ENCODE measurements at places on chromosomes 12 and 14.

DNA sequence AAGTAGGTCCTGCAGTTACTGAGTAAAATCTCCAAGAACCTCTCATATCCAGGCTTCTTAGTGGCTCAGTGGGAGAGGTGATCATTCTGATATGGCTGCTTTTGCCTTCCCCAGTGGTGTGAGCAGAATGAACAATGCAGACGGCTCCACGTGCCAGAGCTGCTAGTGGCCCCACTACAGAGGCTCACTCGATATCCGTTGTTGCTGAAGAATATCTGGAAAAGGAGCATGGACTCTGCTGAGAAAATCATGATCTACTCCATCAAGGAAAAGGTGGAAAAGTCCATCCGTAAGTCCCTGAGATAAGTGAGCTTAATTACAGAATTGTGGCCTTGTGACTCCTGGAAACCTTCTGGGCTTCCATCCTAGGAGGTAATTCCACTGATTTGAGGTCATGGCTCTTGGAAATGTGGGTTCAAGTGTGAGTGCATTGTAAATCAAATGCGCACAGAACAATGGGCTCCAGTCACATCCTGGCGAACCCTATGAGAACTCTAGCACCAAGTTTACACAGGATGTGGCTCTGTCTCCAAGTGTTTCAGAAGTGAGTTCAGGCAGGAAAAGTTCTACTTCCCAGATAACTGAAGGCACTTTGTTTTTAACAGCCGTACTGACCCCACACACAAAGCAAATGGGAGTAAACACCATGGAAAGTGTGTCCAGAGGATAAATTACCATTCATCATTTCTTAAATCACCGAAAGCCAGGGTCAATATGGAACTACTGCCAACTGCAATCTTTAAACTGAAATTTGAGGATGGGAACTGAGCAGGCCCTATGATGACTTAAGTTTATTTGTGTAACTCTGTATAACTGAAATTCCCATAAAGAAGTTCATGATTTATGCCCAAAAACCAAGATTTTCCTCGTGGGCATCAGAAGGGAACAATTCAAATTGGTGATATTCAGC lies 51.4 kb downstream of the PLEKHG7 start:
- DNase-seq = no peak

- DNase-seq = no peak
Observed at GRCh38 chr12:124682425-124683151, 115.2 kb upstream of the NCOR2 start.

DNA sequence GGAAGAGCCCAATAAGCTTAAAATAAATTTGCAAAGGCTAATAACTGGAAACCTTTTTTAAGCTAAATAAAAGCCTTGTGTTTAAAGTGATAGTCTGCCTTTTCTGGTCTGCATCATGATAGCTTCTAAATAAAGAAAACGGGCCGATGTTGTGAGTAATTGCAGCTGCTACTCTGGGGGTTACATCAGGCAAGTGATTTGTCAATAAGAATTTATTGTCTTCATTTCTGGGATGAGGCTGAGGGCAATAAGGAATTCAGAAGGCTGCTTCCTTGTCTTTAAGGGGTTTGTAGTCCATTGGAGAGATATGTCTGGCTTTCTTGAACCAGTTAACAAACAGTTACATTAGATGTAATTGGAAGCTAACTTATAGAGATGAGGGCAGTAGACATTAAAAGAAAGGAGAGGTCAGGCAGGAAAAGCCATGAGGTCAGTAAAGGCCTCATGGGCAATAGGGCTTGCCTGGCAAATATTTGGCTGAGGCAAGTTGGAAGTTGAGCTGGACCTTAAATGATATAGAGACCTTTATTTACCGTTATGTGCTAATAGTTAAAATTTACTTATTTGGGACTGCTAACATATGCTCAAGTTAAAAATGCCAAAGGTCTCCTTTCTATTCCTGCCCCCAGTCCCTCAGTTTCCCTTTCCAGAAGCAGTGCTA lies 85.0 kb downstream of the CRADD start:
- no peak for DNase-seq

DNA sequence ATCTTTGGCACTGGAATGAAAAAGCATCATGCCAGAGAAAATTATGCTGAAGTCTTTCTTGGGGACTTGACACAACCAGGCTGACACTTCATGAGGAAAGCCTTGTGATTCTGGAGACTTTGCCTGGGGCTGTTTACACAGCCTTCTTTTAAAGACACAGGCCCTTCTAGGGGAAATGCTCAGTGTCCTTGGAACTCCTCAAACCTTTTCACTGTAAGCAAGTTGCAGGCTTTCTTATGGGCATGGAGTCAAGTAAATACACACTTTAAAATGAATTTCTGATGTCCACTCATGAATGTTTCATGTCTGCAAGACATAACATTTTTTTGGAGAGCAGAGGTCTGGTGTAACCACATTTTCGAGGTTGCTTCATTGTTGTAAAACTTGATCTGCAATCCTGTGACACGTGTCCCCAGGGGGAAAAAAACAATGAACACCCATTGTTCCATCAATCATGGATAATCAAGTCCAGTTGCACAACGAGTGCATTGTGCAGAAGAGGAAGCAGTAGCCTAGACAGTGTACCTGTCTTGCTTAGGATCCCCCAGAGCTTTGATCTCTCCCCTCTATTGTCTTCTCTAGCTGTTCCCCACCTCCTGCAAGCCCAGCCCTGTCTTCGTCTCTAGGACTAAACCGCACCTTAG lies 155.1 kb upstream of the PRICKLE1 start:
- no peak for DNase-seq

- DNase-seq = peak; percentile 10
Observed at GRCh38 chr14:73295198-73295796, 58.0 kb downstream of the PAPLN start.

DNA sequence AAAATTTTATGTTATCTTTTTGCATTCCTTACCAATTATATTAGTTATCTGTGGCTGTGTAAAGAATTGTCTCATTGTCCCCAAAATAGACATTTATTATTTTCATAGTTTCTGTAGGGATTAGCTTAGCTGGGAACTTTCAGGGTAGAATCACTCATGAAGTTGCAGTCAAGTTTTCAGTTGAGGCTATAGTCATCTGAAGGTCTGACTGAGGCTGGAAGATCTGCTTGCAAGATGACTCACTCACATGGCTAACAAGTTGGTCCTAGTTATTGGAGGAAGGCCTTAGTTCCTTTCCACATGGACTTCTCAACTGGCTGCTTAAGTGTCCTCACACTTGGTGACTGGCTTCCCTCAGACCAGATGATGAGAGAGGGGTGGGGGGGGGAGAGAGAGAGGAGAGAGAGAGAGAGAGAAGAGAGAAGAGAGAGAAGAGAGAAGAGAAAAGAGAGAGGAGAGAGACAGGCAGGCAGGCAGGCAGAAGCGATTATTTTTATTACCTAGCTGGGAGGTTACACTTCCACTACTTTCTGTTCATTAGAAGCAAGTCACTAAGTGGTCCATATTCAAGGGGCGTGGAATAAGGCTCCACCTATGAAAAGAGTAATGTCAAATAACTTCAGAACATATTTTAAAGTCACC lies 6.4 kb downstream of the AP5M1 start:
- DNase-seq = no peak

- no peak for DNase-seq
Observed at GRCh38 chr12:121793440-121793837, at the start of gene RHOF. RHOF (minus strand) TSS chr12:121793688; CDS start chr12:121793633, 55 bp downstream.

DNA sequence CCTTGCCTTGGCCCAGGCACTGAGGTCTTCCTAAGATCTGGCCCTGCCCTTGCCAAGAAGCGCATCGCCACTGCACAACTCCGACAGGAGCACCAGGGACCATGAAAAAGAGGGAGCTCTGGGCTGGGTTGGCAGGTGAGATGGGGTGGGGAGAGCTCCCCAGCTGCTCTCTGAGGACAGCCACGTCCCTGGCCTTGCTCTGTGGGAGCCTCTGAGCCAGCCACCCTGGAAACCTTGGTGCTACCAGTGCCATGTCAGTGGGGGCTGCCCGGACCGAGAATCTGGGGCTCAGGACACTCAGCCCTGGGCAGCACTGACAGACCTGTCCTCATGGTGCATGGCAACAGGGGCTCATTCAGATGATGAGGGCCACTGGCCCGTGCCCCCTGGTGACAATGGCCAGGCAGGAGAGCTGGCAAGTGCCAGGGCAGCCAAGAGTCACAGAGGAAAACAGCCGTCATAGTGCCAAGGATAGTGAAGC lies 134.8 kb downstream of the ZFP36L1 start:
- no peak for DNase-seq

DNA sequence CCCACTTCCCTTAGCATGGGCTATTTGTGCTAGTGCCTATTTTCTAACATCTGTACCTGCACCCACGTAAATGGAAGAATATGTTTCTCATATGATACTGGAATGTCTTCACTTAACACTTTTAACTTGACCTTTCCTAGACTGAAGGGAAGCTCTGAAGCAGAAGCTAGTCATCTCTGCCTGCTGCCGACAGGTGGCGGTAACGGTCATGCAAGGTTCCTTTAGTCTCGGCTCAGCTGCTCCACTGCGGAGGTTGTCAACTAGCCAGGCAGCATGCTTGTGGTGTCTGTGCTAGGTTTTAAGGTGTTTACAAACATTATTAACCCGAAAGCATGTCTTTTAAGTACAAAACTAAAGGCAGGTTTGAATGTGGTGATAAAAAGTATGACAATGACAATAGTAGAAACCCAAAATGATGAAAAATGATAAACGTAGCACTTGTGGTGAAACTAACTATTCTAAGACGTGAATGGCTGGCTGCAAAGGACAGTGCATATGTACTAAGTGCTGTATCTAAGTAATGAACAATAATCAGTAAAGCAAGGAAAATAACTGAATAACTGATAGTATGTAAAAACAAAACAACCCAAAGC lies 117.2 kb downstream of the GRIN2B start:
- peak; percentile 7 for DNase-seq

DNA sequence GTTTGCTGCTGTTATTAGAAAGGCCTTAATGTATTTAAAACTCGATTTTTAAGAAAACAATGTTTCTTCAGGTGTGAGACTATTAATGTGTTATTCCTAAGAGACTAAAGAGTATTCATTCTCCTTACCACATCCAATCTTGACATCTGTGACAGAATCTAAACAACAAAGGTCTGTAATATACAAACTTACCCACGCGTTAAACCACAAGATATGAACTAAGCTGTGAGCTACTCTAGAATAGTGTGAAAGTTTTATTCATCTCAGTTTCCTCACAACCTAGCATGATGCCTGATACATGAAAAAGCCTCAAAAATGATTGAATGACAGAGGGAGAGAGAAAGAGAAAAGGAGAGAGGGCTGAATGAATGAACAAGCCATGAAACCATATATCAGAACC lies 117.3 kb upstream of the COCH start:
- no peak for DNase-seq

DNA sequence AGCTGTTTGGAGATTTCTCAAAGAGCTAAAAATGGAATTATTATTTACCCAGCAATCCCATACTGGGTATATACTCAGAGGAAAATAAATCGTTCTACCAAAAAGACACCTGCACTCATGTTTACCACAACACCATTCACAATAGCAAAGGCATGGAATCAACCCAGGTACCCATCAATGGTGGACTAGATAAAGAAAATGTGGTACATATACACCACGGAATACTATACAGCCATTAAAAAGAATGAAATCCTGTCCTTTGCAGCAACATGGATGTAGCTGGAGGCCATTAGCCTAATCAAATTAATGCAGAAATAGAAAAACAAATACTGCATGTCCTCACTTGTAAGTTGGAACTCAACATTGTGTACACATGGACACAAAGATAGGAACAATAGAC lies 37.9 kb downstream of the WBP11 start:
- DNase-seq = no peak

- DNase-seq = no peak
Observed at GRCh38 chr14:69660344-69661193, 49.2 kb downstream of the SUSD6 start.

DNA sequence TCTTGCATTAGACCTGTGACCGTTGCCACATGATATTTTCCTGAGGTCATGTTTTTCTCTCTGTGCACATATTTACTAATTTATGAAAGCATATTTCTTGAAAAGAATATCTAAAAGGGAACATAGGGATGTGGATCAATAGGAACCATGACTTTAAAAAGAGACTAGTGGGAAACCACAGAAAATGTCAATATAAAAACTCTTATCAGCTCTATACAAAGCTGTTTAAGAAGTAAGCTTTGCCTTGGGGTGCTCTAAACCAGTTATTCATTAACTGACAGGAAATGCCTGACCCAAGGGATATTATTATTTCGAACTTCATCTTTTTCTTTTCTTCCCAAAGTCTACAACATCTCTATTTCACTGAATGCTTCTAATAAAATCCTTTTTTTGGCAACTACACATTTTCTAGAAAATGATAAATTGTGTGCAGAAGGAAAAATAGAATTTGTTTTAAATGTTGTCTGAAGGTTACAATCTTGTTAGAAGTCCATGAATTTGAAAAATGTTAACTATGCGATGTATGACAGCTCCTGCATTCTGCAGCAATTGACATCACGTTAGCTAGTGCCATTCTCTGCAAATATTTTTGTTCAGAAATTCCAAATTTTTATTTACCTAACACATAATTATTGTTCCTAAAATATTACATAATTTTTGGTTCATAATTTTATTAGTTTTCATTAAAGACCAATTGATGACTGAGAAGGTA lies 345.0 kb downstream of the SLC16A7 start:
- no peak for DNase-seq

- DNase-seq = no peak
Observed at GRCh38 chr14:46999661-47000060, 348.1 kb upstream of the RPL10L start.

DNA sequence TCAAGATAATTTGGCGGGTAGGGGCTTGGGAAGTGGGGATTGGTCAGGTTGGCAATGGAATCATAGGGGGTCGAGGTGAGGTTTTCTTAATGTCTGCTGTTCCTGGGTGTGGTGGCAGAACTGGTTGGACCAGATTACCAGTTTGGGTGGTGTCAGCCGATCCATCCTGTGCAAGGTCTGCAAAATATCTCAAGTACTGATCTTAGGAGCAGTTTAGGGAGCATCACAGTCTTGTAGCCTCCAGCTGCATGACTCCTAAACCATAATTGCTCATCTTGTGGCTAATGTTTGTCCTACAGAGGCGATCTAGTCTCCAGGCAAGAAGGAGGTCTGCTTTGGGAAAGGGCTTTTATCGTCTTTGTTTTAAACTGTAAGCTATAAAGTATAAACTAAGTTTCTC lies 868.4 kb downstream of the DIO2 start:
- DNase-seq = no peak

DNA sequence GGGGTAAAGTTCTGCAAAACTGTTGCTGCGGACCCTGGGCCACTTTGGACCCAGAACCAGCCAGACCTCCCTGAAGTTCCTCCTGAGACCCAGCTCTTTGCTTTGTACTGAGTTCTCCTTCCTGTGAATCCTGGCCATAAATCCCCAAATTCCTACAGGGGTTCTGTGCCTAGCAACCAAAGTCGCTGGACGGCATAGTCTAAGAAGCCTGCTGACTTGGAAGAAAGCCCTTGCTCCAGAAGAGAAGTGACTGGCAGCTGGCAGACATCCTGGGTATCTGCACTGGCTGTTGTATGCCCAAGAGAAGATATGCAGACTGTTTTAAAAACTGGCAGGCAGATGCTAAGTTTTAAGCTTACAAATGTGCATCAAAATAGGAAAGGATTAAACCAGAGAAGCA lies 99.9 kb upstream of the SLC24A4 start:
- no peak for DNase-seq

- DNase-seq = no peak
Observed at GRCh38 chr14:72565917-72566316, 328.0 kb downstream of the DPF3 start.
